Central memory CD4-positive, alpha-beta T cell (primary cell): ENCODE measurements at places on chromosomes 5 and 9.

DNA sequence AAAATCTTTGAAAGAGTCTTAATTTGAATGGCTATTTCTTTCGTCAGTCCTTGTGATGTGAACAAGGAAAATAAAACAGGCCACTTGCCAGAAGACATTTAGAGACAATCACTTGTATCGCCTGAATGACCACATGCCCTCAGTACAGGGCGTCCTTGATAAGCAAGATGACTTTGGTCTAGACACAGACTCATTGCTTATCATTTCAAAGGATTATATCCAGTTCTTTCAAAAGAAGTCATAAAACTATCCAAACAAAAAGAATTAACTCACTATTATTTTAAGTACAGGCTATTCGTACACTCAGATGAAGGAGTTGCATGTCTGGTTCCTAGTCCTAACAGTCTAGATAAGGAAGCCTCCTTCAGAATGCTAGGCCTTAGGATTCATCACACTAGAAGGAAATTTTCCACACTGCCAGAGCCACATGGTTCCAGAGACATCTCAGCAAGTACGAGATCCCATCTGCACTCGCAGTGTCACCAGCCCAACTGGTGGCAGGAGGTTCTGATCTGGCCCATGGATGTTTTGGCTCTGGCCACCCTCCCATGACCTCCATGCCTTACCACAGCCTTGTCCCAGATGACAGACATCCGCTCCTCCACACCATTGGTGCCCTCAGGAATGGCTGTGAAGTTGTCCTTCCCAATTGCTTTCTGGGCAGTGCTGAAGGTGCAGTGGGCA is 109.6 kb downstream of the DPYSL3 start:
- no peak for DNase-seq

GRCh38 chr5:113276001-113276400 is 158.8 kb downstream of the TSSK1B start:
- DNase-seq: no peak

DNA sequence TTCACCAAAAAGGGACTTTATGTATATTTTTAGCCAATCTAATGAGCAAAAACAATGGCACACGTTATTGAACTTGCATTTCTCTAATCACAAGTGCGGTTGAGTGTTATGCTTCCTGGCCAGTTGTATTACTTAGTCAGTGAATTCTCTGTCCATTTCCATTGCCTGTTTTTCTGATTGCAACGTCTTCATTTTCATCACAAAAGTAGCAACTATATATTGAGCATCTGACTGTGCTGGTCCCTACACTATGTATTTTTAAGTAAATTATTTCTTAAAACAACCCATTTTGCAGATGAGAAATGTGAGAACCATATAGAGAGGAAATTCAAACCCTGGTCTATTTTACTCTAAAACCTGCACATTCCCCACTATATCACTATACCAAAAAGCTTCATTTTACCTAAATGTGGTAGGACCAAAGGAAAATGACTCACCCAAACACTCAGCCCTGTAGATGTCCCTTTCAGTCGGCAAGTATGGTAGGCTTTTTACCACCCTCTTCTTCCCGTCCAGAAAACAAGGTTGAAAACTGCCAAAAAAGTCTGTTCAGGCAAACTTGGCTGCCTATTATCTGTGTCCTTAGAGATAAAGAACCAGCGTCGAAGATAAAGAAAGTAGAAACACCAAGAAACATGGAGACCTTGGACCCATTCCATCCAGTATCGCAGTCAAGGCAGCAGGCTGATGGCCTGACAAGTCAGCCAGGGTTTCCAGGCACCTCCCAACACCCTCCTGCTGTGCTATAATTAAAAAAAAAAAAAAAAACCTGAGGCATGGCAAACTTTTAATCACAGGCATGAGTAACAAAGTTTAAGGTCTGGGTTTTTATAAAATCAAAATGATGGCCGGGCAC is 18.8 kb upstream of the FAM13B start:
- no peak for DNase-seq

DNA sequence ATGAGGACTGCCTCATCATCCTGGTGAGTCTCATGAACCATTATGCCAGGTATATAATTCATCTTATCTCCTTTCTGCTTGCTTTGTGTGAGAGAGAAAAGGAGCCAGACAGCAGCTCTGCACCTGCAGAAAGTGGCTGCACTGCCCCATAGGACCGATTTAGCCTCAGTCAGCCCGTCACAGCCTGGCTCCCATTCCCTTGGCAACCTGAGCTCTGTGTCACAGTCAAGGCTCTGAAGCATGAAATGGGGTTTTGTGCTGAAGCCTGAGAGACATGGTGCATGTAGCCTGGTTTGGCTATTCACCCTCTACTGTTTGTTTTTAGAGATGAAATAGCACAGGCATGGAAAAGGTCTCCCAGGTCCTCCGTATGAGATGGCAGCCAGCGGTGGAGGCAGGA is 198.3 kb downstream of the KCTD16 start:
- DNase-seq: no peak

DNA sequence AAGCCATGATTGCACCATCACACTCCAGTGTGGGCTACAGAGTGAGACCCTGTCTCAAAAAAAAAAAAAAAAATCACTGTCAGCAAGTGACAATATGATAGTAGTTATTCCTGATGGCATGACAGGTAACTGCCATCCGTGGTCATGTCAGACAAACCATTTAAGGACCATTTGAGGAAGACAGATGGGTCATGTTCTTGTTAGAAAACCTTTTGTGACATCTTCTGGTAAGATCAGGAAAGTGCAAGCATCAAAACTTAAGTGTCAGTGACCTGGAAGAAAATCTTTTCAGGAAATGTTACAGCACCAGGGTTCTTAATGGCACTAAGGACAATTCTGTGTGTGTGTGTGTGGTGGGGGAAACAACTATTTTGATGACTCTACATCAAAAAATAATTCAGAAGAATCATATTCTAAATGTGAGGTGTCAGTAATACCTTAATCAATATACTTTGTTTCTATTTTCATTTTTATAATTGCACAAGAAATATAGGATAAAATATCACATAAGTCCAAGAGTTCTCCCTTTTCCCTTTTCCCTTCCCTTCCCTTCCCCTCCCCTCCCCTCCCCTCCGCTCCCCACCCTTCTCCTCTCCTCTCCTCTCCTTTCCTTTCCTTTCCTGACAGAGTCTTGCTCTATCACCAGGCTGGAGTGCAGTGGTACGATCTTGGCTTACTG is 17.8 kb downstream of the SLC38A9 start:
- DNase-seq: no peak

DNA sequence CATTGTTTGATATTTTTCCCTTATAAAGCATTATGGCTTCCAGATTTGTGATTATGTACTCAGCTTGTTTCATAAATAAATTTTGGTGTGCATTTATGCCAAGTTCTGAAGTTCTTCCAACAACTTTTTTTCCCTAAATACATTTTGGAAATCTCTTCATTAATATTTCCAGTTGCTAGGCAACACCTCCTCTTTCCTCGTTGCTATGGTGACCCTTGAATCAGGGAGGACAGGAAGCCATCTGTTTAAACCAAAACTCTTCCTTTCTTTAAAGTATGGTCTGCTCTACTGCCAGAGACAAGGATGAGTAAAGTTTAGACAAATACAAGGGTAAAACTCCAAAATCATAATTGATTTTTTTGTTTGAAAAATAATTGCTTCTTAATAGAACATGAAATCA is 779.3 kb downstream of the CDH9 start:
- DNase-seq: no peak

- no peak for DNase-seq
Measured at GRCh38 chr9:33042473-33042872, 17.4 kb downstream of the DNAJA1 start.

- no peak for DNase-seq
Measured at GRCh38 chr9:16899606-16900005, 29.1 kb upstream of the BNC2 start.

- DNase-seq: no peak
Measured at GRCh38 chr5:80231693-80232092, 24.2 kb downstream of the SERINC5 start.

GRCh38 chr9:127258606-127259471 is 5.7 kb upstream of the GARNL3 start:
- no peak for DNase-seq

GRCh38 chr9:98866435-98867102 is 59.1 kb downstream of the GALNT12 start:
- no peak for DNase-seq

DNA sequence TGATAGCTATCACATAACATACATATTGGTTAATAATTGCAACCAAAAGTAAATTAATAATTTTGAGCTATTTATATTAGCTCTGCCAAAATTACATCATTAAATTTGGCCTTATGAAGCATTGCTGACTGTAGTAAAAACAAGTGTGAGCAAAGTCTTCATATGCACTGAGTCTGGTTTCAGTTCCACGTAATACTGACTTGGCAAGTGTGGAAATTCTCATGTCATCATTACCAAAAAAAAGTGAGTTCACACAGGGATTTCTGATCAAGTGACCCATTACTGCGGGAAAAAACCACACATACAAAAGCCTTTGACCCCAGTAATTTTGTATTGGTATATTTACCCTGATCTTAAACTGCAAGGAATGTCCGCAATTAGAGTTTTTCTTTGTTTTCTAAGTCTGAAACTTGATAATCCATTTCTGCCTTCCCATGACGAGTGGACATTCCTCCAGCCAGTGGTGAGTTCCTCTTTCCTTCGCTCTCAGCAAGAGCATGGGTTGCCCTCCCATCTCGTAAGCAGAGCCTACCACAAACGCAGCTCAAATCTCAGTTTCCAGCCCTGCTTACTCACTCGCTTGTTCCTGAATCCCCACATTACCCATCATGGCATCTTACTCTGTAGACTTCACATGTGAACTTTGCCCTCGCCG is 220.2 kb upstream of the DMRT1 start:
- DNase-seq: no peak

GRCh38 chr5:87909382-87909781 is 359.3 kb downstream of the TMEM161B start:
- no peak for DNase-seq

DNA sequence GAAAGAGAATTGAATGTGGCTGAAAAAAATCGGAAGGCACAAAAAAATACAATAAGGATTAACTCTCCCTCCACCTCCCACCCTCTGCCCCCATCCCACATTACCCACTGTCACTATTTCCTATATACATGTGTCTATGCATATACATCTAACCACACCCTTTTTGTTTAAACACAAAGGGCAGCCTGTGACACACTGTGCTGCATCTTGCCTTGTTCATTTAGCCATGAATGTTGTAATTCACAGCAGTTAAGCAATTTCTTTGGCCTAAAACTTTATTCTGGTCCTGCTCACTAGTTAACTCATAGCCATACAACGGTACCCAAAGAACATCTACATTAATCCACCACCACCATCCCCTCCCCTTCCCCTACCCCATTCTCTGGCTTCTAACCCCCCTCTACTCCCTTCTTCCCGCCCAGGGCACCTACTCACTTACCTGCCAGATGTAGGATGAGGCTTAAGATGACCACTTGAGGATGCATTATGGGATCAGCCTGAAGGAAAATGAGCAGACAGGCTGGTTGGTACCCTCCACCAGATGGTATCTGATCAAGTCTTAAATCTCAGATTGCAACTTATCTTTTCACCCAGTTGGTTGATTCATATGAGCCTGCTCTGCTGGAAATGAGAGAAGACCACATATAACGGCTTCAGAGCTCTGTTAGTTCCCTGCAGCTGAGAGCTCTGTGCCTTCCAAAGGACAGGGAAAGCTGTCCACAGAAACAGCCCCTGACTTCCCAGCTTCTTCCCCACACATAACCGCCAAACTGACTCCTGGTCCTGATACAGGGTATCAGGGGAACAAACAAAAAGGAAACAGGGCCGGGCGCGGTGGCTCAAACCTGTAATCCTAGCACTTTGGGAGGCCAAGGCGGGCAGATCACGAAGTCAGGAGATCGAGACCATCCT is 1.2 kb downstream of the HAVCR1 start:
- no peak for DNase-seq

DNA sequence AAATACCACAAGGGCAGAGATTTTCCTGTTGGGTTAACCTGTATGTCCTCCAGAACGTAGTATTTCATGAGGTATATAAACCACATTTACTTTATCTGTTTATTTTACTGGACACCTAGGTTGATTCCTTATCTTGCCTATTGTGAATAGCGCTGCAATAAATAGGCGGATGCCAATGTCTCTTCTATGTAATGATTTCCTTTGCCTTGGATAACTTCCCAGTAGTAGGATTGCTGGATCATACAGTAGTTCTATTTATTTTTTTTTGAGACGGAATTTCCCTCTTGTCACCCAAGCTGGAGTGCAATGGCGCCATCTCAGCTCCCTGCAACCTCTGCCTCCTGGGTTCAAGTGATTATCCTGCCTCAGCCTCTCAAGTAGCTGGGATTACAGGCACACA is 15.6 kb upstream of the TUT7 start:
- DNase-seq: no peak

DNA sequence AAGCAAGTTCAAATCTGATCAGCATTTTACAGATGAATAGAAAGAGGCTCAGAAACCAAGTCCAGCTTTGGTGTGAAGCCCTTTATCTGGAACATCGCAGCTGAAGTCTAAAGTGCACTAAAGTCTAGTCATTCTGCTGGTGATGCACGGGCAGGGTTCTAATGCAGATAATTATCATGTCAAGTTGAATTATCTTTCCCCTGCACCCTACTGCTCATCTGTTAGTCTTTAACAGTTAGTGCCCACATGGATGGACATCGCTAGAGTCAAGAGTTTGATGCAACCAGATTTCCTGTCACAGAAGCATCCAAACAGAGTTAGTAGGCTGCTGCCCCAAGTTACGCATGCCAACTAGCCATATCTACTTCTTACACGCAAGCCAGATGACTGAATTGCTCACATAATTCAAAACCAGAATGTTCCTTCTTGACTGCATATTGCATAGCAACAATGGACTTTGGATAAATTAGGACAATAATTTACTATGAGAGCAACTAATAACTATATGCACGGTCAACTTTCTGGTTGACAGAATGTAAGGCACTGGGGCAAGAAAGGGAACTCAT is 1.6 kb upstream of the TOMM5 start:
- DNase-seq: no peak

DNA sequence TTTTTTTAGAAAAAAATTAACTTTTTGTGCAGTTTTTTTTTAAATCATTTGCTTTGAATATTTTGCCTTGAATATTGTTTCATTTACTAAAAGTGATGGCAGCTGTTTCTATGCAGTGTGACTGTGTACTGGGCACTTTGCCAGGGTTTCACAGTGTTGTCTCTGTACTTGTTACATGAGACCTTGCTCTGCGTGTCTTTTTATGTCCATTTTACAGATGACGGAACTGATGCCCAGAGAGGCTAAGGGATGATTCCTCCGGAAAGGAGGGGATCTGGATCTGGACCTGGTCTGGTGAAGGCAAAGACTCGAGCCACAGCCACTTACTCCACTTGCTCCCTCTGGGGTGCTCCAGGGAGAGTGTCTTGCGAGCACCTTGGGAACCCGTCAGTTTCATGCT is 124.8 kb upstream of the PTCH1 start:
- DNase-seq: no peak

DNA sequence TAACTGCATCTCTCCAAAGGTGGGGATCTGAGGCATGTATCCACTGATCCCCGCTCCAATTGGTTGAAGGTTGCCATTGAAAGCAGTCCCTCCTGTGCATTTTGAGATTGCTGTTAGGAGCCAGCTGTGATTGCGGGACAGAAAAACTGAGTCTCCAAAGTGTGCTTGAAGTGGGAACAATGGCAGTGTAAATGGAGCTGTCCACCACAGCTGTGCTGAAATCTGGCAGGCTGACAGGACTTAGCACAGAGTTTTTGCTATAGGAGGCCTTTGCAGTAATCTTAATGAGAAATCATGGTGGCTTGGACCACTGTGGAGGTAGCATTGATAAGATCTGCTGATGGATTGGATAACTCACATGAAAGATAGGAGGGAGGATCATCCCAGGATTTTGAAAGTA is 3.3 kb downstream of the RNF20 start:
- no peak for DNase-seq
